NCI-H526 (cell line): ENCODE measurements at places on chromosomes 1 and 21.

- no peak for DNase-seq
These were observed 8.0 kb upstream of the SELE start for GRCh38 chr1:169741666-169742394.

DNA sequence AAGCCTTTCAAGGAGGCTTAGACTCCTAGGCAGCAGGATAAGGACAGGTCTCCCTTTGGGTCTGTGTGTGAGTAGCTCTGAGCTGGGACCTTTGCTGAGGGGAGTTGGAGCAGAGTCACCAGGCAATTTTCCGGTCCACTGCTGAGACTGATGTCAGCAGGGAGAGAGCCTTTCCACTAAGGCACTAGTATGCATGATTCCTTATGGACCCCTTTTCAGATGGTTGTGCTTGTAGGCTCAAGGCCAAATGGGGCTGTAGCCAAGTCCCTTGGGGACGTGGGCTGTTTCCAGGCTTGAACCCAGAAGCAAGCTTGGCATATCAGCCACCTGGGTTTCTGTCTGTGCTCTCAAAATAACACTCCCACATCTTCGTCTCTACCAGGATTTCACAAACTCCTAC, 73.0 kb downstream of the CCDC18 start:
- DNase-seq = no peak

DNA sequence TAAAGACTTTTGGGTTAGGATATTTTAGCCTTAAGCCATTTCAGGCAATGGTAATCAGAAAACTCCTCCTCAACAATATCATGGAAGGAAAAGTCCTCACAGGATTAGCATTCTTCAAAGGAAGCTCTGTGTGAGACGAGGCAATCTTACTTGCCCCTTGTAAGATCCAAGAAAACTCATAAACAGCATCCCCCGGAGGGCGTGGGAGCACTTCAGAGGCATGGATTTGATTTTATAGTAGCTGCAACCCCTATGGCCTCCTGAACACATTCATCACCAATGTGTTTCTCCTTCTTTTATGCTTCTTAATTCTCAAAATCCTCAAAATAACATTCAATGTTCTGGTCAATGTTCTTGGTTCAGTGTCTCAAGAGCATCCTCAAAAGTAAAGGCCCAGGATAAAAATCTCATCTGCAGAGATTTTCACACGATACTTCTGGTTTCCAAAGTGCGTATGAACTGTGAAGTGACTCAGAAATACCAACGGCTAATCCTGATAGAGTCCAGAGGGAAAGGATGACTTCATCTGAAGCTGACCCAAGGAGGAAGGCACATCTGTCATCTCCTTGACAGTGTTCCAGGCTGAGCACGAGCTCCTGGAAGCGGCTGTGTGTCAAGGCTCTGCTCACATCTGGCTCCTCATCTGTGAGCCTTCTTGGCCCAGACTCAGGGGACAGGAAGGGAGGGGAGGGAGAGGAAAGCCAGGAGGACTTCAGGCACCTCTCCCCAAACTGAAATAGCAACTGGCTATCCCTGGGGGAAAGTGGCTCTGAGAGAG, 49.3 kb upstream of the PSEN2 start:
- no peak for DNase-seq

- DNase-seq = peak; percentile 34
These were observed 777 bp downstream of the AZIN2 start for GRCh38 chr1:33081554-33082305.

DNA sequence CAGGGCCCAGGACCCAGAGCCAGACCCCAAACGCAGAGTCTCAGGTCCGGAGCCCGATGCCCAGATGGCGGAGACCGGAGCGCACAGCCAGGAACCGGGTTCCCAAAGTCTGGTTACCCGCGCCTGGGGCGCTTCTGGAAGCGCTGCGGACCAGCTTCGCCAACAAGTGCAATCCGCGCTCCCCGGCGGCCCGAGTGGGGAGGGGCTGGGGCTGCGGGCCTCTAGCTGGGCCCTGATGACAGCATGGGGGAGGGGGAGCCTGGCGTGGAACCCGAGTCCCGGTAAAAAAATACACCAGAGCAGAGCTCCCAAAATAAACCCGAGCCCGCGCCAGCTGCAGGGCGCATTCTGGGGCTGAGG, 494 bp downstream of the NT5C1A start:
- DNase-seq = peak; percentile 41

DNA sequence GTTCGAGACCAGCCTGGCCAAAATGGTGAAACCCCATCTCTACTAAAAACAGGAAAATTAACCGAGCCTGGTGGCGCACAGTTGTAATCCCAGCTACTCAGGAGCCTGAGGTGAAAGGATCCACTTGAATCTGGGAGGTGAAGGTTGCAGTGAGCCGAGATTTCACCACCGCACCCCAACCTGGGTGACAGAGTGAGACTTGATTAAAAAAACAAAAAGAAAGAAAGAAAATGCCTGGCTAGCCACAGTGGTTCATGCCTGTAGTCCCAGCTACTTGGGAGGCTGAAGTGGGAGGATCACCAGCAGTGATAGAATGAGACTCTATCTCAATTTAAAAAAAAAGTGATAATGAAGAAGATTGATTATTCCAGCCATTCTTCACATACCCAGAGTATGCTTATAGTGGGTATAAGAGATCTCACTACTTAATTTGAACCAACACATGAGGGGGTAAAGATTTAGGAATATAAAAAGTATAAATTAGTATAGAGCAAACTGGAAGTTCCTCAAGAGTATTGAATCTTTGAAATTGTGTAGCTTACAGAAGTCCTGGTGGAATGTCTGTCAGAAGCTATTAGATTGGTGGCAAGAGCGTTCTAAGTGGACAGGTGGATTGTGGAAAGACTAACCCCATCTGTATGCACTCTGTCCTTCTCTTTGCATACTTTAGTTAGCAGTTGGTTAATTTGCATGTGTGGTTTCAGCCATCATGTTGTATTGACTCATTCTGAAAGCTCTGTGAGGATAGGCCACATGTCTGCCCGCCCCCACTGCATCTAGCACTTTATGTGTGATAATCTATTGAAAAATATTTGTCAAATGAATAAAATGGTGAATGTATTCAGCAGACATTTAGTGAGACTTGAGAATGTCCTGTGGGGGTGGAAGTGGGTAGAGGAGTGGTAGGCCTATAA, 25.0 kb downstream of the RLF start:
- peak; percentile 99 for DNase-seq

GRCh38 chr1:243526180-243526579, 270.3 kb downstream of the SDCCAG8 start:
- no peak for DNase-seq

DNA sequence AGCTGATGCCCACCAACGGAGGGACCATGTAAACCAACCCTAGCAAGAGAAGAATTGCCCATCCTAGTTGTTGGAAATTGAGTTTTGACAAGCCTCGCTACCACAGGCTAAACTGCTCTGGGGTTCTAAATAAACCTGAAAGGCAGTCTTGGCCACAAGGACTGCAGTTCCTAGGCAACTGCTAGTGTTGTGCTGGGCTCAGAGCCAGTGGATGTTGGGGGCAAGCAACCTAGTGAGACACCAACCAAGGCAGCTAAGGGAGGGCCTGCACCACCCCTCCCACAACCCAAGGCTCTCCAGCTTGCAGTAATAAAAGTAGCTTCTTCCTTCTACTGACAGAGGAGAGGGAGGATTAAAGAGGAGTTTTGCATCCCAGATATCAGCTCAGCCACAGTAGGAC, 102.4 kb upstream of the PKN2 start:
- DNase-seq = no peak

GRCh38 chr21:44514746-44515358, 25.1 kb downstream of the KRTAP10-1 start:
- no peak for DNase-seq

DNA sequence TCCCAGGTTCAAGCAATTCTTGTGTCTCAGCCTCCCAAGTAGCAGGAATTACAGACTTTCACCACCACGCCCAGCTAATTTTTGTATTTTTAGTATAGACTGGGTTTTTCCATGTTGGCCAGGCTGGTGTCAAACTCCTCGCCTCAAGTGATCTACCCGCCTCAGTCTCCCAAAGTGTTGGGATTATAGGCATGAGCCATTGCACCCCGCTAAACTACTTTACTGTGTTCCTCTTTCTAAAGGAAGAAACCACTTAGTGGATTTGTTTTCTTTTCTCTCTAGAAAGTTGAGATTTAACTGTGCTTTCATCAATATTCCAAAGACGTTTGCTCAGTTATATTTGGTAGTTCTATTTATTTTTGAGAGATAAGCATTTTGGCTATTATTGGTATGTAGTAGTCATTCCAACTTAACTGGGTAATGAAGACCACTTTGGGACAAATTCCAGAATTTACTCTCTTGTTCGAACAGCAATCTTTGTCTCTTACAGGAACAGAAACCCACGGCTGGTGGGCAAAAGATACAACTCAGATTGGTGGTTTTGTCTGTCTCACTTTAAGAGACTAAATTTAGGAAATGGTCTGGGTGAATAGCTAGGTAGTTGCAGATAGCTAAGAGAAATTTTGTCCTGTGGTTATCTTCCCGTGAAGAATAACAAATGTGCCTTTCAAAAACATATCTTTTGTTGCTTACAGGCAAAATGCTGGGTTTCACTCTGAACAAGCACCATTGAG, 103.5 kb upstream of the CD55 start:
- DNase-seq = no peak

- no peak for DNase-seq
These were observed 329.4 kb upstream of the CHRM3 start for GRCh38 chr1:239056940-239057339.

DNA sequence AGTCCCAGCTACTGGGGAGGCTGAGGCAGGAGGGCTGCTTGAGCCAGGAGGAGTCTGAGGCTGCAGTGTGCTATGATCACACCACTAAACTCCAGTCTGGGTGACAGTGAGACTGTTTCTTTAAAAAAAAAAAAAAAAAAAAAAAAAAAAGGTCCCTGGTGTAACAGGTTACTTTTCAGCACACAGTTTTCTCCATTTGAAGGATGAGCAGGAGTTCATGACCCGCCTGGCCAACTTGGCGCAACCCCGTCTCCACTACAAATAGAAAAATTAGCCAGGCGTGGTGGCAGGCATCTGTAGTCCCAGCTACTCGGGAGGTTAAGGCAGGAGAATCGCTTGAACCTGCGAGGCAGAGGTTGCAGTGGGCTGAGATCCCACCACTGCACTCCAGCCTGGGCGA, 12.4 kb downstream of the HNRNPR start:
- no peak for DNase-seq

DNA sequence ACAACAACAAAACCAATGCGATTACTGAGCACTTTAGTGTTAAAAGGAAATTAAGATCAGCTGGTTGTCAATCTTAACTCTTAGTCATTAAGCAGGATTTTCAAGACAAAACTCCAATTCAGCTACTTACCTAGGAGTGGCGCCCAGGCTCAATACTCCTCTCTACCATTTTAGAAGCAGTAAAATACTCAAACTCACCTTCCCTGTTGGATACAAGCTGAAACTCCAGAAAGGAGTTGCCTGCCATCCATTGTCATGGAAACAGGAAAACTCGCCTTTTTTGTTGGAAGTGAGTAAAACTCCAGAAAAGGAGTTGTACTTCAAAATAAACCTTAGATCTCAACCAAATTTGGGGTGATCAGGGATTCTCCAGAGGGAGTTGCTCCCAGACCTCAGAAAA, 127.0 kb upstream of the F3 start:
- no peak for DNase-seq

- DNase-seq = no peak
These were observed 66.6 kb downstream of the SCMH1 start for GRCh38 chr1:41175546-41175945.

DNA sequence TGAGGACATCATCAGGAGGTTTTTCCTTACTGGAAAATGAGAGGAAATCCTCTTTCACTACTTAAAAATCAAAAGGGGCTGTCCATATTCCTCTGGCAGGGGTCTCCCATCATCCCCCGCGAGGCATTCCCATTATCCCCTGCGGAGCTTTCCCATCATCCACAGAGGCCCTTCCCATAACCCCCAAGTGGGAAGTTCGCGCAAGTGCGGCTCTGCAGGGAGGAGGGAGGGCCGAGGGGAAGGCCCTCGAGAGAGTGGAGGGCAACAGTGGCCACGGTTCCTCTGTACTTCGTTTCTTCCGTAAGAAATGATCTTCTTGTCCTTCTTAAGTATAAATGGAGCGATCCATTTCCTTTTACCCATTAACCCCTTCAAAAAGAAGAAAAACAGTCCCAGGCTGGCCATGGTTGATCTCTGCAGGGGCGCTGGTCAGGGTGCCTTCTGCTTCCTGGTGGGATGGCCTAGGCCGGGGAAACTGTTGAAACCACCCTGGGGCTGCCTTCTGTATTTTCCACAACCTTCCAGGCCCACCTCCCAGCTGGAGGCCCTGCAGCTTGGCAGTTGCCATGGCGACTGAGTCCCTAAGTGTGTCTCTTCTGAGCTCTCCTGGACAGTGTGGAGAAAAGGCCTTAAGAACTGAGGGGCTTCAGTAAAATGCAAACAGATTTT, 3.6 kb upstream of the RSPH1 start:
- DNase-seq = no peak

DNA sequence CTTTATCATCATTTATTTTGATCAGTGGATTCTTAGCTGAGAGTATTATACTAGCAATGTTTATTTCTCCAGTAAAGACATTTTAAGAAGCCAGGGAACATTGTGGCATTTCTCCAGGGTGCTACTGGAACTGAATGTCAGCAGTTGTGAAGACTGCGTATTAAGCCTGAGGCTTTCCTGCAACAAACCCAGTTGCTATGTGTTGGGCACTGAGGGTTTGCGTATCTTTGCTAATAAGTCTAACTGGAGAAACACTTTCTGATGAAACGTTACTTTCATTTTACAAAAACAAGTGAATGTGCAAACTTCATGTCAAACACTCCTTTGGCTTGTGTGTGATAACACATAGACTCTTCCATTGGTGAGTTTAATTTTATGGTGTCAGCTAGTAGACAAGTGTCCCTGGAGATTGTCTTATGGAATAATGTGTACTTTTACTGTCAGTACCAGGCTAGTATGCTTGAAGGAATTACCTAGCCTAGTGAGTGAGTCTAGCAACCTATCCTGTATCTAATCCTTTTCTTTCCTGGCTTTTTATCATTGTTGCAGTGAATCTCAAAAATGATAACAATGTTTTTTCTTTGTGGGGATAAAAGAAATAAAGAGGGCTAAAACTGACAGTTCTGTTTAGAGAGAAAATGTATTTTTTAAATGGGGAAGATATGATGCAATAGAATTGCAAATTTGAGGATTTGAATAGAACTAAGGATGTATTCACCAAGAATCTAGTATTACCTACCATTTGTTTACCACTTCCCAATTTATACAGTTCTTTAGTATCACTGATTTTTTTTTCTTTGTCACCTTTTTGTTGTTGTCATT, 70.1 kb downstream of the MTR start:
- DNase-seq = no peak

GRCh38 chr21:38816400-38816977, 10.8 kb downstream of the ETS2 start:
- no peak for DNase-seq

GRCh38 chr1:21604208-21604957, 64.8 kb downstream of the RAP1GAP start:
- DNase-seq = no peak

DNA sequence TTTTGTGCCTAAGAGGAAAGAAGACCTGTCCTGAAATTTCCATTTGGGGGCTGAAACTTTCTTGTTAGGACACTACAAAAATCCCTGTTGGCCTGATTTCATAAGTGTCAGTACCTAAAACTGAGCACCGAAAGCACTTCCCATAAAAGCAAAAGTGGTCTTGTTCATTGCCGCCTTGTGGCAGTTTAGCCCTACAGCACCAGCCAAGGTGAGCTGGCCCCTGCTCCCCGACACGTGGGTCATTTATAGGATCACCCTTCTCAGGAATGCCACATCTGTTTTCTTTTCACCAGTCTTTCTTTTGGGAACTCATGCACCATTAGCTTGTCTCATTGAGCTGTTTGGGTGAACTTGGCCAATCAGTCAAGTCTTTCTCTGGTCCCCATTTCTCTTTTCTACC, 155.8 kb upstream of the KAZN start:
- no peak for DNase-seq

GRCh38 chr21:31772674-31773555, 41.0 kb upstream of the SCAF4 start:
- DNase-seq = peak; percentile 66
